ENCODE measurements at places on chromosomes 12 and 14. TPM values are rescaled to one million over a fixed set of nuclear protein-coding genes. Genes with fewer than 3 reads are reported as not detected.

CD69 gene
- total RNA-seq: 111 TPM

DNA sequence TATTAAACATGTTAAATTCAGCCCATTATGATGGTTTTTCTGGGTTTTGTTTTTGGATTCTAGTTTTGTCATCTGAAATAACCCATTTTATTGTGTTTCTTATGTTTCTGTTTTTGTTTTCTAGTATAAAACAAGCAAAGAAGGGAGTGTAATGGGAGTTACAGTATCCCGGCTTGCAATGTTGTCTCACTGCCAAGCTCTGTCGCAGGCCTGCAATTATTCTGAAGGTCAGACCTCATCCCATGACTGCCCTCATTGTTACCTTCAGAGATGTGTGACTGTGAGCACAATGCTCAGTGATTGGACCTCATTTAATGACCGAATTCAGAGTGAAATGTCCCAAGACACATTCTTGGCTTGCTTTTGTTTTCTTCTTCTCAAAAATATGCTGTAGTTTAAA is 73.0 kb upstream of the ATF1 start:
- no peak for DNase-seq
- H3K27ac ChIP-seq: no peak overlapping the region
- H3K27me3 ChIP-seq: no peaks in the 10 kb centered on the region
- no peak overlapping the region for H3K4me3 ChIP-seq
- H3K4me1 ChIP-seq: no peaks in the 10 kb centered on the region

DNA sequence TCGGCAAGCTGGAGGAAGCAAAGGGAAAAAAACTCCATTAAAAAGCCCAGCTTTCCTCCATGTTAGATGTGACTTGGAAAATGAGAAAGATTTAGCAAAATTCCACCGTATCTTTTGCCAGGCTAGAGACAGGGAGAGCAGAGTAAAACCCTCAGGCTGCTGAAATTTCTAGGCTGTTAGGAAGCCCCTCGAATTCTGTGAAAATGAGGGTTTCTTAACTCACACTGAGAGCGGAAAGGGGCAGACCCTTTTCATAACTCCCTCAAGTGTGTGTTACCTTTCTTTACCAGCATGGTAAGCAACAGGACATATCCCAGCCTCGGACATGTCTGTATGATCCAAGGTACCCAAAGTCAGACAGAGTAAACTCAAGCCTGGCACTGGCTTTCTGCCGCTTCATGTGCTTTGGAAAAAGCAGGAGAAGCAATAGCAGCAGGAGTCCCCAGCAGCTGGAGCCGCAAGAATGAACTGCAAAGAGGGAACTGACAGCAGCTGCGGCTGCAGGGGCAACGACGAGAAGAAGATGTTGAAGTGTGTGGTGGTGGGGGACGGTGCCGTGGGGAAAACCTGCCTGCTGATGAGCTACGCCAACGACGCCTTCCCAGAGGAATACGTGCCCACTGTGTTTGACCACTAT is at the start of gene RHOJ:
RHOJ (plus strand) TSS at position 37 of the 637 bp plus-strand sequence; CDS start at position 464, 427 bp downstream.
- H3K36me3 ChIP-seq: no peaks in the 10 kb centered on the region
- no peaks in the 10 kb centered on the region for H3K4me1 ChIP-seq
- peaks cover 11% of the 10 kb centered on the region for H3K27me3 ChIP-seq
- no peak within 1 kb of the TSS for H3K4me3 ChIP-seq

GRCh38 chr14:31897581-31898186 is 179.4 kb upstream of the ARHGAP5 start:
- no peak overlapping the region for H3K27ac ChIP-seq
- no peaks in the 10 kb centered on the region for H3K36me3 ChIP-seq

CRACR2A gene
- 27.0 TPM for total RNA-seq

GRCh38 chr12:11773889-11774677 is 124.6 kb downstream of the ETV6 start:
- peak overlapping the region; percentile 87 for H3K27ac ChIP-seq
- peaks cover 71% of the 10 kb centered on the region for H3K4me1 ChIP-seq
- H3K27me3 ChIP-seq: no peaks in the 10 kb centered on the region

DNA sequence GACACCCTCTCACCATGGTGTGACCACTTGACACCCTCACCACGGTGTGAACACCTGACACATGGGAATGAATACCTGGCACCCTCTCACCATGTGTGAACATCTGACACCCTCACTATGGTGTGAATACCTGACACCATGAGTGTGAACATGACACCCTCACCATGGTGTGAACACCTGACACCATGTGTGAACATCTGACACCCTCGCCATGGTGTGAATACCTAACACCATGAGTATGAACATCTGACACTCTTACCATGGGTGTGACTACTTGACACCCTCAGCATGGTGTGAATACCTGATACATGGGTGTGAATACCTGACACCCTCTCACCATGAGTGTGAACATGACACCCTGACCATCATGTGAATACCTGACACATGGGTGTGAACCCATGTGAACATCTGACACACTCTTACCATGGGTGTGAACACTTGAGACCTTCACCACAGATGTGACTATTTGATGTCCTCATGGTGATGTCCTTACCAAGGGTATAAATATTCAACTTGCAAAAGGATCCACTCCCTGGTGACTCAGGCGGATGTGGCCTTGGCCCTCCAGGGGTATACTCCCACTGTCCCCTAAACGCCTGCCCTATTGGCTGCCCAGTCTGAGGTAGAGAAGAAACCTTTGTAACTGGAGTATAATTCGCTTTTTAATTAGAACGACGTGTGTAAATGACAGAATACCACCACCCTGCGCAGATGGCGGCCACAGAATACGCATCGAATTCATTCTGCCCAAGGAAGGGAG is 29.1 kb downstream of the RFLNA start:
- peaks cover 29% of the 10 kb centered on the region for H3K36me3 ChIP-seq
- no peaks in the 10 kb centered on the region for H3K4me1 ChIP-seq
- no peaks in the 10 kb centered on the region for H3K27me3 ChIP-seq
- no peak overlapping the region for H3K27ac ChIP-seq

RAPGEF3 gene
- total RNA-seq: 4.5 TPM

DNA sequence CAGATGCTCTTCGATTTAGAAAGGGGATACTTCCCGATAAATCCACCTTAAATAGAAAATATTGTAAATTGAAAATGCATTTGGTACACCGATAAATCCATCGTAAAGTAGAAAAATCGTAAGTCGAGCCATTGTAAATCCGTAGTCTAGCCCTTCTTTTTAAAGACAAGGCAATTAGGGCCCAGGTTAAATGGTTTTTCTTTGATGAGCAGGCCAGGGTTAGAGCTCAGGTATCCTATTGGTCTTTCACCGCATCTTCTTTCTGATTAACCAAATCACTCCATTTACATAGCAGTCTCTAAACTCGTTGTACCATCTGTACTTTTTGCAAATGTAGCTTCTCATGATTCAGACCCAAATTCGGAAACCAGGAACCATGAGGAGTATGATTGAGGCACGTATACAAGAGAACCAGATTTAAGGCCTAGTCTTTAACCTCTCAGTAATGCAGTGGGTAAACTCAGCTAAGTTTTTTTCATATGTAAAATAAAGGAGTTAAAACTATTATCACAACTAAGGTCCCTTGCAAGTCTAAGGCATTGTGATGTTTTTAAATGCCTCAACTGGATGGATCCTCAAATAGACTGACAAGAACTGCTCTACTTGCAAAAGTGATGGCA is 2.2 kb upstream of the YAF2 start:
- H3K36me3 ChIP-seq: peaks cover 11% of the 10 kb centered on the region
- H3K27me3 ChIP-seq: no peaks in the 10 kb centered on the region
- no peak overlapping the region for H3K27ac ChIP-seq
- DNase-seq: no peak
- H3K4me3 ChIP-seq: no peak overlapping the region

P2RX2 gene
- not detected for total RNA-seq

Data from activated CD4-positive, alpha-beta T cell treated with anti-CD3 and anti-CD28 coated beads, Interleukin-2, amount 10 ng/mL, durations not matched to agents 24 days and 14 days (primary cell).